Dermis blood vessel endothelial cell (primary cell): ENCODE measurements at places on chromosomes 12 and 14. TPM values are rescaled to one million over a fixed set of nuclear protein-coding genes. Genes with fewer than 3 reads are reported as not detected.

Gene JAG2
- 72.5 and 76.1 TPM in 2 replicates for total RNA-seq

Gene PRIMA1
- not detected in 2 replicates for total RNA-seq

Gene GPR84
- under 0.01 and 0.05 TPM in 2 replicates for total RNA-seq

Gene CLEC9A
- not detected in 2 replicates for total RNA-seq

Gene KRT7
- total RNA-seq = 19.2 and 53.6 TPM in 2 replicates

Gene ZBTB25
- total RNA-seq = 3.4 and 4.1 TPM in 2 replicates

Gene CCNK
- total RNA-seq = 25.7 and 36.7 TPM in 2 replicates

Gene TAS2R46
- total RNA-seq = 2.4 and 3.6 TPM in 2 replicates

Gene C12orf50
- total RNA-seq = not detected in 2 replicates

Gene PAH
- not detected in 2 replicates for total RNA-seq

Gene ADAM21
- 0.17 and 0.33 TPM in 2 replicates for total RNA-seq
